ENCODE measurements at places on chromosomes 3 and 15. TPM values are rescaled to one million over a fixed set of nuclear protein-coding genes. Genes with fewer than 3 reads are reported as not detected.

Gene NRG4
- 0.29 TPM for polyA plus RNA-seq

Gene ANKUB1
- polyA plus RNA-seq: not detected

Gene EHHADH
- polyA plus RNA-seq: 2.5 TPM

Gene GOLGA8J
- polyA plus RNA-seq: 0.38 TPM

Data from muscle of back (tissue), 13 donors.